Fibroblast of gingiva (primary cell): ENCODE measurements at places on chromosomes 7 and 10.

DNA sequence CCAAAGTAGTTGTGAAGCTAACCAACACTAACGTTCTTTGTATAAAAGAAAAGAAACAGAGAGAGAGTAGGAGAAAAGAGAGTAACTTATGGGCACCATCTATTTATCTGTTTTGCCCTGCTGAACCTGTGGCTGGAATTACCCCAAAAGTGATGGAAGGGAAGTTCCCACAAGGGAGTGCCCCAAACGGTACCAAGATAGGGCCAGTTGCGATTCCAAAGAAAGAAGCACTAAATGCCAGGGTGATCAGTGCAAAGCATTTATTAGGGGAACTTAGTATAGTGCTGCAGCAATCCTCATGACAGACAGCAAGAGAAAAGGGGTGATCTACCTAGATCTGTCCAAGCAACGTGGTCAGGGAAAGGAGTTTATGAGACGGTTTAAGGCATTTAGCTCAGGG, 190.2 kb downstream of the SORCS3 start:
- DNase-seq, result no peak

DNA sequence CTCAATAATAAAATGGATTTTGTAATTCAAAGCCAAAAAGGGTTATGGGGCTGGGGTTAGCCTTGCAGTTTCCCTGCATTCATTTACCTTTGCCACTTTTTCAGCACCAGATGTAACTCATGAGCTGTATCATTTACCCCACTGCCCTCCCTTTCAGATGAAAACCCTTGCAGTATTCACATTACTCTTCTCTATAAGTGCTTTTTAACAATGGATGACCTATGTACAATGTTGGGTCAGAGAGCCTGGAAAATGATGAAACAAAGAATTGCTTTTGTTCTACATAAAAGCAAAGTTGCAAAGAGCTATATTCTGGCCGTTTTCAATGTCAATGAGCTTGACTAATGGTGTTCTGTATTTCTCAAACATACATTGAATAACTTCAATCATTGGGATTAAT, 189.7 kb downstream of the TMEM26 start:
- no peak for DNase-seq

DNA sequence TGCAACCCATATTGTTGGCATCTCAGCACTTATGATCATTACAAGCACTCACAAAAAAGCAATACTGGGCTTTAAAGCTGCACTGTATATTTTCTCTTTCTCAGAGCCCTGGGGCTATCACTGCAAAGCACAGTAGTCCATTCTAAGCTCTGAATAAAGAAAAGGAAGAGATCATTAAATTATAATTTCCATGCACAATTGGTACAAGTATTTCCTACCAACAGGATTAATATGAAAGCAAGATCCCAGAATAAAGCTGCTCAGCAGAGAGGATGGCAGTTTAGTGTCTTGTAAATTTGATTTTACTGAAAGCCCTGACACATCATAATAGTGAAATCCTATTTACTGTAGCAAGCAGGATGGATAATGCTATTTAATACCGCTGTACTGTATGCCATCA, 205.3 kb downstream of the CHCHD3 start:
- no peak for DNase-seq

DNA sequence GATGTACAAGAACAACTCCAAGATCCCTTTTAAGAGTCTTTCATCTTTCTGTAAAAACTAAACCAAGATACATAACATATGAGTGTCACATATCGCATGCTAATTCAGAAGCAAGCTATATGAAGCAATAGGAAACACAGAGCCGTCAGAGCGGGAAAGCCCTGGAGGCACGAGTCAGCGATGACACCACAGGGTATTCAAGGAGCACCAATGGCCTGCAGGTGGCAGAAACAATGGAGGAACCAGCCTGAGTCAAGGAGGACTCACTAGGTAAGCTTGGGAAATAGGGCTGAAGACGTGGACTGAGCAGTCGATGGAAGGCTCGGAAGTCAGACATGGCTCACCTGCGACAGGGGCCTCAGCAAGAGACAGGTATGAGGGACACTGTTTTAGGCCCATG, 214.4 kb downstream of the FAM107B start:
- DNase-seq, result peak; percentile 73

- no peak for DNase-seq
These were observed 68.1 kb downstream of the VSTM4 start for GRCh38 chr10:49047128-49047639.

- no peak for DNase-seq
These were observed 289.6 kb downstream of the POM121L12 start for GRCh38 chr7:53325061-53325460.

DNA sequence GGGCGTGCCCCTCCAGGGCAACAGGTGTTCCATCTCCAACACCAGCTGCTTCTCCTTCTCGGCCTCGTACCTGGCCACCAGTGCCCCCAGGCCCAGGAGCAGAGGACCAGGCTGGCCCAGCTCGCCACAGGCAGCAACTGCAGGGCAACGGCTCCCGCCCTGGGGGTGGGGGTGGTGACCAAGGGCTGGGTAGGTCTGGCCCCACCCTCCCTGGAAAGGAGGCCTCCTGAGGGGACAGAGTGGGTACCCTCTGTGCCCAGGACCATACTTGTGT, 22.1 kb upstream of the DRGX start:
- DNase-seq, result no peak

DNA sequence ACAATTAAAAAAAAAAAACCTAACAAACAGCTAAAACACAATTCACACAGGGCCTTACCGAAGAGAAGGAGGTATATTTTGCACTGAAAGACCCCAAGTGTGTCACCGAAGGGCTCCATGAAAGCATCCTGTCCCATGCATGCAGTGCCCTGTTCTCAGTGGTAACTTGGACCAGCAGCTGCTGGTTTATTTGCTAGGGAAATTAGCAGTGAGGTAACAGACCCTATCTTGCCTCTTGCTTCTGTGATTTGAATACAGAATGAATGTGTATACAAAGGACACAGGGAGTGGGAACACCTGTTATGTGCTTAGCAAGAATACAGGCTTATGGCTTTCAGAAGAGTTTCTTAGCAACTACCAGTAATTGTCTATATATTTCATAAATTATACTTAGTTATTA, at the start of gene HEPACAM2:
Gene HEPACAM2, minus strand, starts transcription at position 160 of the 400 bp plus-strand sequence.
- no peak for DNase-seq

- DNase-seq, result no peak
These were observed 694.4 kb upstream of the C7orf33 start for GRCh38 chr7:147896121-147896520.

DNA sequence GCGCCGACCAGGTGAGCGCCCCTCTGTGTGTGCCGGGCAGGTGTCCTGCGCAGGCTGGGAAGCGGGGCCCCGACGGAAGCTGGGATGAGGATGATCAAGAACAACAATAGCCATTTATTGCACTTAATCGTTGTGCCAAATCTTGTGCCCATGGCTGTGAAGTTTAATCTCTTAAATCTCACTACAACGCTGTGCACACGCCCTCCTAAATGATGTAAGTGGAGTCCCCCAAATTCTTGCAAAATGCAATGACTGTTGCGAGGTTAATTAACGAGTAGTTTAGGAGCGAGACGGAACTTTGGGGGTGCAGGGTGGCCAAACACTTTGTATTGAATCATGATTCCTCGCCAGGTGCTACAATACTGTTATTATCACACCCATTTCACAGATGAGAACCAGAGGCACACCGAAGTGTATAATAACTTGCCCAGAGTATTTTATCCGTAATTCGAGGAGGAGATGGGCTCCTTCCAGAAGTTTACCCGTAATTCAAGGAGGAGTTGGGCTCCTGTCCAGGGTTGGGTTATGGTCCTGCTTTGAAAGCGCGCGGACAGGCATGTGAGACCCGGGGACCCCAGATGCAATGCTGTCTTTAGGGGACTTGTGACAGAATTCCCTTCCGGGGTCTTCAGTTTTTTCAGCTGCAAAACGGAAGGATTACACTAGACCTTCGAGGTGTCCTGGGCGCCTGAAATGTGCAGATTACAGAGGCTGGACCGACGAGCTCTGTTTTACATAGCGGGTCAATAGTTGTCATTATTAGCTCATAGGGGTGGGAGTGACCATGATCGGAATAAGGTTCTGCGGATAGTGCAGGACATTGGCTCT, 1.0 kb downstream of the FFAR4 start:
- DNase-seq, result no peak

DNA sequence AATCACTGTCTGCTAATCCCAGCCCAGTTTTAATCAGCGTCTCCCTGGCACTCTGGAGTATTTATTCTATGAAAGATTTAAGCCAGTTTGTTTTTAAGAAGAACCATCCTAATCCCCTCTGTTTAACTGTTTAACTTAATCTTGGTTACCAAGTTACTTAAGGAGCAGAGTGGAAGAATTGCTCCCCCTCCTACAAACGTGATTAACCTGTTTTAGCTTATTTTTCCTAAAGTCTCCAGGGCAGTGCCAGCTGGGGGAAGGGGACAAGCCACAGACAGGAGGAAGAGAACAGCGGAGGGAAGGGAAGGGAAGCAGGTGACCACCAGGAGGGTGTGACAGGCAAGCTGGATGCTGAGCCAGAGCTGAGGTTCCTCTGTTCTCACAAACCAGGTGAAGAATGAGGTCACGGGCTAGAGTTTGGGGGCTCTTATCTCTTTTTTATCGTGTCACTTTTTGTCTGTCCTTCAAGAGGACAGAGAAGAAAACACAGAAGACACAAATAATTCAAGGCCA, 1.7 kb downstream of the SLC13A4 start:
- DNase-seq, result no peak

GRCh38 chr7:20201380-20201779, 15.8 kb downstream of the MACC1 start:
- DNase-seq, result no peak

- no peak for DNase-seq
These were observed 7.8 kb downstream of the PAPSS2 start for GRCh38 chr10:87667493-87667892.

- no peak for DNase-seq
These were observed 152.7 kb downstream of the CUX1 start for GRCh38 chr7:101969997-101970585.

DNA sequence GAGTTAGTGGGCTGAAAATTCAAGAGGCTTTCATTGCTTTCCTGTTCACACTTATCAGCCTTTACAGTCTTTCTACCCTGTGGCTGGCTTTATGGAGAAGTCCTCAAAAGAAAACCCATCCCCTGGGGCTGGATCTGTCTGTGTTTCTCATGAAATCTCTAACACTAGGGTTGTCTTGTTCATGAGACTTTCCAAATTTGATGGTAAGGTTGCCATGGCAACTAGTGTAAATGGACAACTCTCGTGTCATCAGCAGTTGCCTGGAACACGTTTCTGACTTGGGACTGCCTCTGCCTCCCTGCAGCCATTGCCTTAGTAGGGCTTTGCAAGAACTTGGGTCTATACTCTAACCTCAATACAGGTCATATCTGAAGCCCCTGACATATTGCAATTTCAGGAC, 35.8 kb upstream of the PLPP4 start:
- no peak for DNase-seq

GRCh38 chr10:44132361-44133289, 252.3 kb downstream of the CXCL12 start:
- no peak for DNase-seq

DNA sequence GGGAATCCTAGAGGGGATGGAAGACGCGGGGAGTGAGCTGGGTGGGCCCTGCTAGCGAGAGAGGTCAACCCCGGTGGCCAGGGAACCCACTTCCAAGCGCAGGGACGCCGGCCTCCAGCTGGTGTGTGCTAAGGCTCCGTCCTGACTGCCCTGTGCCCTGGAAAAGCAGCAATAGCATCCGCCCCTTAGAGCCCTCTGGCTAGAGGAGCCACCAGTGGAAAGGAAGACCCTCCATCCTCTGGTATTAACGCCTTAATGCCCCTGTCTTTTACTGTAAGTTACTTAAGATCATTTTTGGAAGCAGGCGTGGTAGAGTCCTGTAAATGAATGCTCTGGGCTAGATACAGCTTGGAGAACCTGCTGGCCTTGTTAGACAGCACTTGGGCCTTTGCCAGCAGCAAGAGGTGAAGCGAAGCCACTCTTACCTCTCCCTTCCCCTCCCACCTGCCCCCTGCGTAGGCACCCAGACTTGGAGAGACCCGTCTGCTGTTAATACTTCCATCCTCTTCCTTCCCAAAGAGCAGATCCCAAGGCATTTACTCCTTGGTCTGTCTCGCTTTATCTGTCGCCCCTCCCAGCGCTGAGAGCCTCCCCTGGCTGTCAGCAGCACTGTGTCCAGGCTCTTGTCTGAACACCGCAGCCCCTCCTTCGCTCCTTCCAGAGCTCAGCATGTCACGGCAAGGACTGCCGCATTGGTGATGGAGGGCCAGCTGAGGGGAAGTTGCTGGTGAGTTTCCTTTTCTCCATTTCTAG, 4.6 kb downstream of the REPIN1 start:
- no peak for DNase-seq

GRCh38 chr10:30542895-30543288, 86.7 kb downstream of the LYZL2 start:
- DNase-seq, result no peak

DNA sequence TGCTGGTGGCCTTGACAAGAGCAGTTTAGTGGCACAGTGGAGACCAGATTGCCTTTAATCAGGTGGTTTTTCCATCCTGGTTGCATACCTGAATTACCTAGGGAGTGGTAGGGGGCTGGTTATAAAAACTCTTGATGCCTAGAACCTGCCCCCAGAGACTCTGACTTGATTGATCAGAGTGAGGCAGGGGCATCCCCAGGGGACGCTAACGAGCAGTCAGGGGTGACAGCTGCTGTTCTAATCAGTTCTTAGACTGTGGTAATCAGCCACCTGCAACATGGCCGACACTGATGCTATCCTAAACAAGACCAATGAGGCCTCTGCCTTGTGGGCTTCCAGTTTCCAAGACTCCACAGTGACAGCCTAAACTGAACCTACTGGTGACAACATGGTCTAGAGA, 2.0 kb upstream of the OPALIN start:
- DNase-seq, result no peak

DNA sequence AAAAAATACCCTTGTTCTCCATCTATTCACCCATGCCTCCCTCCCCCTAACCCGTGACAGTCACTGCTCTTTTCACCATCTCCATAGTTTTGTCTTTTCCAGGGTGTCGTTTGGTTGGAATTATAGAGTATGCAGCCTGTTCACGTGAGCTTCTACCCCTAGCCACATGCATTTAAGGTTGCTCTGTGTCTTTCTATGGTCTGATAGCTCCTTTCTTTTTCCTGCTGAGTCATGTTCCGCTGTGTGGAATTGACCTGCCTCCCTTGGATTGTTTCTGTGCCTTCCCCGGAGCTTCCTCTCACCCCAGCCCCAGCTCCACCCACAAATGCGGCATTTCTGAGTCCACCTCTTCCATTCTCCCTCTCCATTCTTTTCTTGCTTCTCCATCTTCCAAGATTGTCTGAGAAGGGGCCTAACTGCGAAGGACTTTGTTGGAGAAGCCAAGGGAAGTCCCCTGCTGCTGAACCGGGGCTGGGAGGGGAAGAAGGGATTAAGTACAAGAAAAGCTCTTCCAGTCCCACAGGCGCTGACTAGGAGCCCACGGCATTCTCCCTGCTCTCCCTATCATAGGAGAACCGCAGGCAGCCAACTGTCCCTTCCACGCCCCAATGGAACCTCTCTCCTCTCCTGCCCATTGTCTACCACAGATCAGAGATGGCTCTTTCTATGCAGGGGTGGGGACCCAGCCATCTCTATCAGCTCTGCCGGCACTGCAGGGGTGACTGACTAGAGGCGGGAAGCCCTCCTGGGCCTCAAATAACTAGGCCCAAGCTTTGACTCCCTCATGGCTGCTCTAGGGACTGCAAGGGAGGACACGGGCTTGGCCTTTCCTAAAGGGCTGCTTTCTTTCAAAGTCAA, 87.5 kb upstream of the ANLN start:
- no peak for DNase-seq
